ENCODE measurements at places on chromosomes 1 and 21. TPM values are rescaled to one million over a fixed set of nuclear protein-coding genes. Genes with fewer than 3 reads are reported as not detected.

POLR3C gene
- 26.7 TPM for total RNA-seq

SLC35E2B gene
- total RNA-seq = 30.4 TPM

LRRC52 gene
- total RNA-seq = not detected

UTS2 gene
- total RNA-seq = not detected

CNR2 gene
- not detected for total RNA-seq

HHIPL2 gene
- 0.23 TPM for total RNA-seq

GRCh38 chr21:46326110-46326703 is 2.3 kb downstream of the PCNT start:
- no peaks in the 10 kb centered on the region for H3K27me3 ChIP-seq
- H3K27ac ChIP-seq = no peak overlapping the region
- H3K36me3 ChIP-seq = no peaks in the 10 kb centered on the region
- no peak for DNase-seq

DNA sequence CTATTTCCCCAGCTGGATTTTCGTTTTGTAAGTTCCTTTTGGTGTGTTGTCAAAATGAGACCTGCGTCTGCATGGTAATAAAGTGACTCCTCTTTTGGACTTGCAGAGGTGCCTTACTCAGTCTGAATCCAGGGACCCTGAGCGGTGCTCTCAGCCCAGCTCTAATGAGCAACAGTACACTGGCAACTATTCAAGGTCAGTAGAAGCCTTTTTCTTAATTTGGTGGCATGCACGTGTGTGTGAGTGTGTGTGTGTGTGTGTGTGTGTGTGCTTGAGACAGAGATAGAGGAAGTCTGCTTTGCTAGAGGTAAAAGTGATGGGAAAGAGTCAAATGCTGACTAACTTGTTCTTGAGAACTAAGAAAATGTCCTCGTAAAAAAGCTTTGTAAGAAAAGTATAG is 105.4 kb downstream of the CD247 start:
- H3K4me3 ChIP-seq = no peak overlapping the region
- H3K36me3 ChIP-seq = no peaks in the 10 kb centered on the region
- no peaks in the 10 kb centered on the region for H3K4me1 ChIP-seq
- H3K27me3 ChIP-seq = no peaks in the 10 kb centered on the region

GRCh38 chr1:223667484-223668182 is 2.1 kb upstream of the CAPN8 start:
- H3K4me3 ChIP-seq = no peak overlapping the region
- no peaks in the 10 kb centered on the region for H3K27me3 ChIP-seq
- DNase-seq = no peak
- no peaks in the 10 kb centered on the region for H3K4me1 ChIP-seq
- H3K36me3 ChIP-seq = no peaks in the 10 kb centered on the region

GRCh38 chr21:16794950-16795349 is 717.9 kb upstream of the CXADR start:
- no peaks in the 10 kb centered on the region for H3K36me3 ChIP-seq
- H3K4me3 ChIP-seq = no peak overlapping the region
- H3K27ac ChIP-seq = no peak overlapping the region
- no peaks in the 10 kb centered on the region for H3K27me3 ChIP-seq

DNA sequence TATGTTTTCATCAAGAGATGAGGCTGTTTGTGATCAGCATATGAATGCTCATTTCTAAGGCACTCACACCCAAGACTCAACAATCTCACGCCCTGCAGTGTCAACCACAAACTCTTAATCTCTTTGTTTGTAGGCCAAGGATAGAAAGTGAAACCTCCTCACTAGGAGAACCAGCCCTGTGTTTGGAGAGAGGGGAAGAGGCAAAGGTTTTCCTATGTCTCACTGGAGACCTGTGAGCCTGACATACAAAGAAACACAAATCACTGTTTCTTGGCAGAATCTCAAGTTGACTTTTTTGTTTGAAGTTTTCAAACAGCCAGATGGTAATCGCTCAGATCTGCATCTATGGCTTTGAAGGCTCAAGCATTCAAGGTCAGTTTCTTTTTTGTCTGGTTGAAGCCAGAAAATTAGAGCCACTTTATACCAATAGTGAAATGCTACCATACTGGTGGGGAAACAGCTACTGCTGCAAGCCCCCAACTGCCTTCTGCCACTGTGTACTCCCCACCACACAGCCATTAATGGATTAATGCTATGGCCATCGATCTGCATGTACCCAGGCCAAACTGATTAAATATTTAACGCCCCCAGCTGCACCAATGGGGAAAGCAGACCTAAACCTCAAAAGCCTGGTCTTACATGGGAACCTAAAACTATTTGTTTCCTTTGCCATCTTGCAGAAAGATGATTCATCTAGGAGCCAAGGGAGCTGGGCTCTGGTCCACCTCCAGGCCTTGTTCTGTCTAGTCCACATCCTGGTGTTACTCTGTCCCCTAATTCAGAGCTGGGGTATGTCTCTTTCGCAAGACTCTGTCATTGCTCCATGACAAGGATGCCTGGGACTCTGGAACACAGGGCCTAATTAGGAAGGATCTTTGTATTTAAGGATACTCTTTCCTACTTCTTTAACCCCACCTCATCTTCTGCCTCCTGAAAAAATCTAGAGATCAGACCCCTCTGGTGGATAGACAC is 16.3 kb downstream of the PDZK1 start:
- H3K27me3 ChIP-seq = no peaks in the 10 kb centered on the region
- H3K4me3 ChIP-seq = no peak overlapping the region

DNA sequence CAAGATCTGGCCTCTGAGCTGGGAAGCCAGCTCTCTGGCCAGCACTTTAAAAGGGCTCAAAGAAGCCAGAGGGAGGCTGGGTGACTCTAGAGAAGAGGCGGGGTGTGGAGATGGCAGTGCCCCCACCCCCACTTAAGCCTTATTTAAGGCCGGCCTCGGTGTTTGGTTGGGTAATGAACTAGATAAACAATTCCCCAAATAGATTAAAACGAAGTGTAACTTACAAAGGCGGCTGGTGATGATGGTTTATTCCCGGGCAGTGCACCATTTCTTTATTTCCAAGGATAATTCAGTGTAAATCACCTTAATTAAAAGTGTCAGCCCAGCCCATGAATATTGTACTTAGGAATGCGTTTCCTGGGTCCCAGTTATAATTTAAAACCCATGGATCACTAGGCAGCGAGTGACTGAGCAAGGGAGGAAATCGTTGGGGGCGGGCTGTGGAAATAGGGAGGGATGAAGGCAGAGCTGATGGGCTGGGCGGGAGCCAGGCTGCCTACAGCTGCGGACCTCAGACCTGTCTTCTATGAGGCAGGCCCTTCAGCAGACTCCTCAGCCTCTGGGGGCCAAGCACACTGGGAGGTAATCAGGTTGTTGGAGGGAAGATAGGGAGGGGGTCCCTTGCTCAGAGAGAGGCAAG is 54.9 kb downstream of the TMEM53 start:
- no peak overlapping the region for H3K27ac ChIP-seq
- no peak for DNase-seq
- H3K27me3 ChIP-seq = no peaks in the 10 kb centered on the region
- H3K4me1 ChIP-seq = peaks cover 4% of the 10 kb centered on the region

- peaks cover 3% of the 10 kb centered on the region for H3K4me1 ChIP-seq
- H3K4me3 ChIP-seq = no peak overlapping the region
- no peak for DNase-seq
- no peaks in the 10 kb centered on the region for H3K36me3 ChIP-seq
Measured at GRCh38 chr1:235022341-235022980, 106.2 kb downstream of the TOMM20 start.

GRCh38 chr1:6205849-6206519 is at the start of gene RNF207:
TSS of gene RNF207 (plus strand) at chr1:6206119. CDS start at chr1:6206536, 417 bp downstream.
- H3K27ac ChIP-seq = no peak within 1 kb of the TSS
- H3K4me3 ChIP-seq = peak within 1 kb of the TSS; percentile 38
- H3K4me1 ChIP-seq = peaks cover 13% of the 10 kb centered on the region
- no peaks in the 10 kb centered on the region for H3K36me3 ChIP-seq
- peak; percentile 59 for DNase-seq

DNA sequence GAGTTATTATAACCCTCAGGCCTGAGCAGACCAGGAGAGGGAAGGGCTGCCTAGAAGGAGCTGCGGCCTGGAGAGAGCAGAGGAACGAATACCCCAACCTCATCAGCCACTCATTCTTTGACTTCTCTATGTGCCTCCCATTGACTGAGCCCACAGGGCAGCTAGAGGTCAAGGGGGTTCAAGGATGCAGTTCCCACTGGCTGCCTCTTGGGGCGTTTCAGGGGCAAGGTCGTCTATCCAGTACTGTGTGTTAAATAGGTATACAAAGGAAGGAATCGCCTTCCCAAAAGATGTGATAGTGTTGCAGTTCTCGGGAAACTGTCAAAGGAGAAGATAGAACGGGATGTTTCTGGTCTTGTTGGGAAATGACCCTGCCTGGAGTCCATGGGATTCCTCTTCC is 250.6 kb downstream of the PRDM2 start:
- H3K4me3 ChIP-seq = no peak overlapping the region
- peak overlapping the region; percentile 92 for H3K27ac ChIP-seq
- peaks cover 11% of the 10 kb centered on the region for H3K4me1 ChIP-seq

GRCh38 chr1:76763738-76764137 is 103.5 kb upstream of the ST6GALNAC5 start:
- H3K4me1 ChIP-seq = no peaks in the 10 kb centered on the region
- H3K27ac ChIP-seq = no peak overlapping the region
- no peak for DNase-seq
- H3K4me3 ChIP-seq = no peak overlapping the region

GRCh38 chr1:75845576-75845975 is 48.9 kb downstream of the MSH4 start:
- no peaks in the 10 kb centered on the region for H3K4me1 ChIP-seq
- H3K36me3 ChIP-seq = no peaks in the 10 kb centered on the region
- no peaks in the 10 kb centered on the region for H3K27me3 ChIP-seq
- H3K27ac ChIP-seq = no peak overlapping the region
- H3K4me3 ChIP-seq = no peak overlapping the region

GRCh38 chr1:169550294-169550693 is 36.0 kb downstream of the F5 start:
- no peaks in the 10 kb centered on the region for H3K36me3 ChIP-seq
- H3K4me1 ChIP-seq = no peaks in the 10 kb centered on the region
- no peak for DNase-seq
- H3K27me3 ChIP-seq = no peaks in the 10 kb centered on the region
- no peak overlapping the region for H3K27ac ChIP-seq
- no peak overlapping the region for H3K4me3 ChIP-seq

- H3K36me3 ChIP-seq = no peaks in the 10 kb centered on the region
- H3K27me3 ChIP-seq = no peaks in the 10 kb centered on the region
- DNase-seq = no peak
- no peak overlapping the region for H3K27ac ChIP-seq
Measured at GRCh38 chr1:115296981-115297380, 41.1 kb downstream of the NGF start.

DNA sequence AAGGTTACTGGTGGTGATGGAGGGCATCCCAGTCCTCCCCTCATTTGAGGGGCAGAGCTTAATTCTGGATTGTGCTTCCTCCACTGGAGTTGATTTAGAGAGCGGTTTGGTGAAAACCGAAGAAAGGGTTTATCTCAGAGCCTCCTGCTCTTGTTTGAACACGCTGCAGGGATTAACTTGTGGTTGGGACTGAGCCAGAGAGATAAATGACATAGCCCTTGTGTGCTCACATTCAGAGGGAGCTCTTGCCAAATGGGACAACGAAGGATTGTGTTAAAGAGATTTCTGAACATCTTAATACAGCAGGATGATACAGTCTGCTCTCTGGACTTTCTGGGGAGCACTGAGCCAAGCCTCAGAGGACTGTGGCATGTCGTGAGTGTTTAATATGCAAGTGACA is 308.2 kb downstream of the DISC1 start:
- H3K36me3 ChIP-seq = no peaks in the 10 kb centered on the region
- H3K27ac ChIP-seq = no peak overlapping the region
- no peak overlapping the region for H3K4me3 ChIP-seq
- no peak for DNase-seq
- H3K27me3 ChIP-seq = no peaks in the 10 kb centered on the region

DNA sequence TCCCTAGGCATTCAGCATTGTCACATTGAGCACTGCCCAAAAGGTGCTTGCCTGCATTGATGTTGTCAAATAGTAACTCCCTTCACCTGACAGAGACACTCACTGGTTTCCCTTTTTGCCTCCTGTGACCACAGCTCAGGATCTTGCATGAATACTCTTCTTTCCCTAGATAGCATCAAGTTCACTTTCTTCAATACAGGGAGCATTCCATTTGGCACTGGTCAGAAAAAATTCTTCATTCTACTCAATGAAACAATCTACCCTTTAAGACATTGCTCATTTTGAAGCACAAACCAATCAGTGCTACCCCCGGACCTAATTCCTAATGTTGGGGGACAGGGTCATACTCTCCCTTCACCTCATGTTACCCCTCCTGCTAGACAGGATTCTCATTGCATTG is 319.0 kb upstream of the SNX7 start:
- H3K4me1 ChIP-seq = no peaks in the 10 kb centered on the region
- H3K27ac ChIP-seq = no peak overlapping the region
- no peak overlapping the region for H3K4me3 ChIP-seq
- DNase-seq = no peak

GRCh38 chr1:209769171-209769904 is 13.5 kb downstream of the TRAF3IP3 start:
- H3K27me3 ChIP-seq = no peaks in the 10 kb centered on the region
- no peak overlapping the region for H3K4me3 ChIP-seq
- peaks cover 5% of the 10 kb centered on the region for H3K4me1 ChIP-seq
- H3K36me3 ChIP-seq = no peaks in the 10 kb centered on the region
- H3K27ac ChIP-seq = no peak overlapping the region

DNA sequence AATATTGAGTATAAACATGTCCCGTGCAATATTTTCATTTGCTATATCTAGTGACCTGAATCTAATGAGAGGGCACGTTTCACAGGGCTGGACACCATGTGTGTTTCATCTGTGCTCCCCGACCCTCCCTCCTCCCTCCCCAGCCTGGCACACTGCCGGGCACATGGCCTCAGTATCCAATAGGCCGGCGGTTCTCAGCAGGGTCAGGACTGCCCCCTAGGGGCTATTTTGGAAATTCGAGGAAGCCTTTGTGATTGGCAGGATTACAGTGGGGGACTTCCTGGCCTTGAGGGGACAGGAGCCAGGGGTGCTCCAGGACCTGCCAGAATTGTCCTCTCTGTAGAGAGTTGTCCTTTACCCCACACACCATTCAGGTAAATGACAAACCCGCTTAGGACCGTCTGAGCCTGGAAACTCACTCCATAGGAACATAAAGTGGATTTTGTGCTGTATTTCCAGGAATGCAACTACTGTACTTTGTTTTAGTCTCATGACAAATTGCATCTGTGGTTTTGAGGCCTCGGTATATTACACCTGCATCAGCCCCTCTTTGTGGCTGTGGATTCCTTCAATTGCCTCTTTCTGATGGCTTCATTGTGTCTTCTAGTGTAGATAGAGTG is 109.5 kb upstream of the SIM2 start:
- H3K4me1 ChIP-seq = peaks cover 2% of the 10 kb centered on the region
- DNase-seq = peak; percentile 31
- no peak overlapping the region for H3K27ac ChIP-seq
- H3K27me3 ChIP-seq = no peaks in the 10 kb centered on the region
- H3K36me3 ChIP-seq = no peaks in the 10 kb centered on the region
- no peak overlapping the region for H3K4me3 ChIP-seq

GRCh38 chr1:113552244-113552643 is 161.9 kb downstream of the MAGI3 start:
- H3K27ac ChIP-seq = no peak overlapping the region
- H3K27me3 ChIP-seq = no peaks in the 10 kb centered on the region
- no peak for DNase-seq
- no peak overlapping the region for H3K4me3 ChIP-seq

All from ovary (tissue), 10 donors.